NCI-H2081 treated with DMSO at 0.1 percent for 48 hours (cell line): ENCODE measurements at places on chromosomes 2 and 18.

- no peak for DNase-seq
Measured at GRCh38 chr2:208618220-208618619, 211.6 kb downstream of the PTH2R start.

DNA sequence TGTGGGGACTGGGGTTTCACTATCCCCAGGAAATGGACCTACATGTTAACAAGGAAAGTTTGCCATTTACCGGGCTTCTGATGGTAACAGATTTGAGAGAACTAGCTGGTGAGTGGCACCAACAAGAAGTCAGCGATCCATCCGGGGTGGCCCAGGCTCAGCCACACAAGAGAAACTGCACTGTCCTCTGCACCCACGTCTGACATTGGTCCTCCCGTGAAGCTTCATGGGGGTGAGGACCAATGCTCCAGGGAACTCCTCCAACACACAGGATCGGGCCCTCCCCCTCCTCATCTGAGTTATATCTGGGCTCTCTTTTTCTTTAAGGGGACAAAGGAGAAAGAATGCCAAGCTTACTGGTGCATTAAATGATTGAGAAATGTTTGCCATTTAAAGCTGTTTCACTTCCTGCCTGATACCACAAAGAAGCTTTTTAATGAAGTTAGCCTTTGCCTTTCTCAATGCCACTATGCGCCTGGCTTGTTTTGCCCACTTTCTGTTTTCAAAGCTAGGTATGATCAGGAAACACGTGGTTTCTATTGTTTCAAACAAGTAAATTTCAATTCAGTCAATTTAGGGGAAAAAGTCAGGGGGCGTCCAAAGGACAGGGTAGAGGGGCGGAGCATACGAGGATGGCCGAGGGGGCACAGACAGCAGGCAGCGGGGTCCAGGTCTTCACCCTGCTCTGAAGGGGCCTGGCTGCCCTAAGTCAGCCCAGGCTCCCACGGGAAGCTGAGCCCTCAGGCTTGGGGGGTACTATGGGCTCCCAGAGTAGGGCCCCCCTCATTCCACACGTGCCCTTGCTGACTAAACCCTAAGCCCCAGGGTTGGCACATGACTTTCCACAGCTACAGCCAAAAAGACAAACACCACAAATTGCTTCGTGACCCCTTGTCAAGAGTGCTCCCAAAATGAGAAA, 204.0 kb upstream of the ID2 start:
- DNase-seq = no peak

GRCh38 chr2:33488178-33488690, 11.8 kb downstream of the RASGRP3 start:
- DNase-seq = no peak

DNA sequence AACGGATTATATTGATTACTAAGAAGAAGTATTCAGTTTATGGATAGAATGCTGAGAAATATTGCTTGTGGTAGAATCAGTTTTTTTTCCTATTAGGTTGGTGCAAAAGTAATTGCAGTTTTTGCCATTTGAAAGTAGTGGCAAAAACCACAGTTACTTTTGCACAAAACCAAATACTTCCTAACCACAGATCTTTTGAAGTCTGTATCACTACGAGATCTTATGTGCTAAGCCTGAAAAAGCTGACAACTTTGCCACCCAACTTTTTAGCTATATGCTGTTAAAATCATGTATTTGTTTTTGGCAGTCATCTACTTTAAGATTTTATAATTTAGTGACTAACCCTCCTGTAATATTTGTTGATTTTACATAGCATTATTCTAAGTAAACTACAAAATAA, 24.6 kb downstream of the DNAJC10 start:
- DNase-seq = no peak

GRCh38 chr2:158034198-158034866, 67.3 kb upstream of the UPP2 start:
- peak; percentile 3 for DNase-seq

DNA sequence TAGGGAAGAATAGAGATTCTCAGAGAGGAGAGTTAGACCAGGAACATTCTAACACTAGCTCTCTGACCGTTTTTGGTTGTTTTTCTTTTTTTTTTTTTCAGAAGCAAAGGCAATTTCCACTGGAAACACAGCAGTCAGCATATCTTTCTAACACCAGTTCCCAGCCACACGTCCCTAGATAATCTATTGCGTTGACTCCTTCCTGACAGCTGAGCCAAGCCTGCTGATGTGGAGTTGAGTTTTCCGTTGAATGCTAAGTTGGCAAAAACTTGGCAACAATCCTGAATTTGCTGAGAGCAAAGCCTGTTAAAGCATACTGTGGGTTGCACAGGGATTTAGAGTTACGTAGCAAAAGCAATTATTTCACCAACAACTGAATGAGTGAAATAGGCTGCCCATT, 19.3 kb downstream of the GAD1 start:
- no peak for DNase-seq

- no peak for DNase-seq
Measured at GRCh38 chr2:240960971-240961876, 37.2 kb upstream of the SNED1 start.

- DNase-seq = no peak
Measured at GRCh38 chr2:220673151-220673874, 898.8 kb downstream of the EPHA4 start.

DNA sequence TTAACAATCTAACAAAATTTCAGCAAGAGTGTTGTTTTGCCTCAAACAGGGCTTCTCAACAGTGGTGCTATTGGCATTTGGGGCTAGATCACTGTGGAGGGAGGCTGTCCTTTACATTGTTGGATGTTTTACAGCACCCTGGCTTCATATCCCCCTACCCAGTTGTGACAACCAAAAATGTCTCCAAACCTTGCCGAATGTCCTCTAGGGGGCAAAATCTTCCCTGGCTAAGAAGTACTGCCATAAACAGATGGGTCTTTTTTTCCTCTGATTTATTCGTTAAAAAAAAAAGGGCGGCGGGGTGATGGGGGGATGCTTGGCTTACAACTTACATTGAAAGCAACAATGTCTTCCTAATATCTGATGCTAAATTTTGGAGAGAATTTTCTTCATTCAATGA, 207.6 kb upstream of the CCDC150 start:
- no peak for DNase-seq

DNA sequence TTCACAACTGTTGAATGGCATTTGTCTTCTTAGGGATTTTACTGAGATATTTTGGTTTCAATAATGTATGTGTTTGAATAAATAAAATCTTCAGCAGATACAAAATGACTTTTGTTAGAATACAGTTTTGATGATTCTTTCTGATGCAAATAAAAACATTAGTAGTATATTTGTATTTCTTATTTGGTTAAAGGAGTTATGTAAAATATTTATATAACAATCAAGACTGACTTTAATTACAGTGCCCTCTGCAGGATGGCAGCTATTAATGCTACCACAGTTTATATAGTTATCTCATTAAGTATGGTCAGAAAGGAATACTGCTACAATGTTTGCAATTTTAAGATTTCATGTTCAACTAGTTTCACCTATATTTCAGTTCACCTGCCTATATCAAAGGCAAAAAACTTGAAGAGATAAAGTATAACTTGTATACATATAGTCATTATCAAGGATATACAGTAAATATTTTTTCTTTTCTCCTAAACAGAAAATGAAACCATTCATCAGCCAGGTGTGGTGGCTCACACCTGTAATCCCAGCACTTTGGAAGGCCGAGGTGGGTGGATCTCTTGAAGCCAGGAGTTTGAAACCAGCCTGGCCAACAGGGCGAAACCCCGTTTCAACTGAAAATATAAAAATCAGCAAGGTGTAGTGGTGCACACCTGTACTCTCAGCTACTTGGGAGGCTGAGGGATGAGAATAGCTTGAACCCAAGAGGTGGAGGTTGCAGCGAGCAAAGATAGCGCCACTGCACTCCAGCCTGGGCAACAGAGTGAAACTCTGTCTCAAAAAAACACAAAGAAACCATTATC, 19.8 kb downstream of the ARL5A start:
- DNase-seq = no peak

GRCh38 chr18:22088029-22088428, 81.4 kb upstream of the GATA6 start:
- no peak for DNase-seq

- DNase-seq = no peak
Measured at GRCh38 chr18:58180172-58180571, 136.1 kb downstream of the NEDD4L start.

GRCh38 chr2:132496555-132496954, 80.0 kb downstream of the GPR39 start:
- no peak for DNase-seq

- no peak for DNase-seq
Measured at GRCh38 chr2:107062173-107062572, 176.2 kb upstream of the ST6GAL2 start.

DNA sequence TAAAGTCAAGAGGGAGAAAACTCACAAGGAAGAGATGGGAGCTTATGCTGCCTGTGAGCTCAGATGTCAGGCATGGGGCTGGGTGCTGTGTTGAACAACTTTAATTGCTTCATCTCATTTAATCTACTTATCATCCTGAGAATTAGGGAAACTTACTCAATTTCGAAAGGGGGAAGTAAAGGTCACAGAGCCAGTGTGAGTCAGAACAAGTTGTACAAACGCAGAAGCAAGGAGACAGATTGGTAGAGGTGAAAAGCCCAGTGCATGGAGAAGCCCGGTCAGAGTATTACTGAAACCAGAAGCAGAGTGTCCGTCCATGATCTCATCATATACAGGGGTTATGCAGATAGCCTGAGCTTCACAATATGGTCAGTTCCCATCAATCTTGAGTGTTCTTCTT, 281.1 kb upstream of the POU3F3 start:
- no peak for DNase-seq

GRCh38 chr2:8549273-8549922, 132.5 kb upstream of the ID2 start:
- no peak for DNase-seq

GRCh38 chr18:44556296-44556695, 124.4 kb upstream of the SETBP1 start:
- no peak for DNase-seq

DNA sequence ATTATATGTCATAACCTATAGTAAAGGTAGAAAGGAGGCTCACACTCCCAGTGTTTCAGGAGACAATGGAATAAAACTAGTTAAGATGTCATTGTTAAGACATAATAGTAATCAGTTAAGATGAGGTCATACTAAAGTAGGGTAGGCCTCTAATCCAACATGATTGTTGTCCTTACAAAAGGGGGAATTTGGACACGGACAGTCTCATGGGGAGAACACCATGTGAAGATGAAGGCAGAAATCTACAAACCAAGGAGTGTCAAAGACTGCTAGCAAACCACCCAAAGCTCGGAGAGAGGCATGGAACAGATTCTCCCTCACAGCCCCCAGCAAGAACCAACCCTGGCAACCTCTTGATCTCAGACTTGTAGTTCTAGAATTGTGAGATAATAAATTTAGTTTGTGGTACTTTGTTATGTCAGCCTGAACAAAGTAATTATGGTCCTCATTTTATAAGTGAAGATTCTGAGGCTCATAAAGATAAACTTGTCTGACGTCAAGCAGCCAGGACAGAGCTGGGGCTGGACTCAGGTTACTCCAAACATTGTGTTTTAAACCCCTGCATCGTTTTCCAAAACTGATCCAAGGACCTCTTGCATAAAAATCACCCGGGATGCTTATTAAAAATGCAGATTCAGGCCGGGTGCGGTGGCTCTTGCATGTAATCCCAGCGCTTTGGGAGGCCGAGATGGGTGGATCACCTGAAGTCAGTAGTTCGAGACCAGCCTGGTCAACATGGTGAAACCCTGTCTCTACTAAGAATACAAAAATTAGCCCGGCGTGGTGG, 47.8 kb downstream of the CCDC195 start:
- DNase-seq = no peak

DNA sequence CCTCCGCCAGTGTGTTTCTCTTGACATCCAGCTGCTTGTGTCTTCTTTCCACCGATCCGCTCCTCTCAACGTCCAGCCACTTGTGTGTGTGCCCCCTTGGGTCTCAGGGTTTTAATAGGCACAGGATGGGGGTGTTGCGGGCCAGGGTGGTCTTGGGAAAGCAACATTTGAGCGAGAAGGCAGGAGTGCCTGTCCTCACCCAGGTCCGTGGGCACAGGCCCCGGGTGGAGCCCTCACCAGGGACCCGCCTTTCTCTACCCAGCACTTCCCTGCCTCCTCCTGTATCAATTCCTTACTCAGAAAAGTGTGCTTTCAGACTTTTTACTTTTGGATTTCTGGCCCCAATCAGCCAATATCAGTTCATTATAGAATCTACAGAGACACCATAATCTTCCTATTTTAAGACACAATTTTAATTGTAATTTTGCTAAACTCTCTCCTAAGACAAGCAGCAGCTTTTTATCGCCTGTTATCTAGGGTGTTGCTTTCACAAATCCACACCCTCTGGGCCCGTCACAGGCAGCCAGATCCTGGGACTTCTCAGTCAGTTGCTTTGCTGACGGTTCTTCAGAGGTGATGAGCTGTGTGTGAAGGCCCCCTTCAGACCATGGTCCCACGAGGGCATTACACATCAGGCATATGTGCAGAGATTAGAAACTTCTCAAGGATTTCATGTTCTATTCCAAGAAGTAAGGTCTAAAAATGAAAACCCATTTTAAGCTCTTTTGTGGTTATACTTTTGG, 96.0 kb upstream of the FHL2 start:
- no peak for DNase-seq

DNA sequence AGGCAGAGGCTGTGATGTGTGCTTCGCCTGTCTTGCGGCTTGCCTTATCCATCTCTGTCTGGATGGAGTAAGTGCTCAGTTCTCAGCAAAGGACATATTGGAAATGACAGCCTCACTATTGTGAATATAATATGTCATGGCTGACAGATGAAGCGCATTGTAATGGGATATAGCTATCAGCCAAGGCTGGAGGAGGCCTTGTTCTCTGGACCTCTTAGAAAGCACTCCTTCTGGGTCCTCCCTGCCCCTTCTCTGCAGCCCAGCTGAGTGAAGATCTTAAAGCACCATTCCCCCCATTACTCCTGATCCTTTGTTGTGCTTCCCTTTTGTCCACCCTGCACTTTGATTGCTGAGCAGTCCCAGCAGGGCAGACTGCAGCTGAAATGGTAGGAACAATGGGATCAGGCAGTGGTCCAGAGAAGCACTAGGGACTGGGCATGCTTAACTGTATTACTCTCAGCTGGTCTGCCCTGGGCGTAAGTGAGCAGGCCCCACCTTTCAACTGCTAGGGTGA, 265.3 kb downstream of the SETBP1 start:
- peak; percentile 88 for DNase-seq

- DNase-seq = no peak
Measured at GRCh38 chr18:36127836-36128529, 1.2 kb downstream of the SLC39A6 start.

DNA sequence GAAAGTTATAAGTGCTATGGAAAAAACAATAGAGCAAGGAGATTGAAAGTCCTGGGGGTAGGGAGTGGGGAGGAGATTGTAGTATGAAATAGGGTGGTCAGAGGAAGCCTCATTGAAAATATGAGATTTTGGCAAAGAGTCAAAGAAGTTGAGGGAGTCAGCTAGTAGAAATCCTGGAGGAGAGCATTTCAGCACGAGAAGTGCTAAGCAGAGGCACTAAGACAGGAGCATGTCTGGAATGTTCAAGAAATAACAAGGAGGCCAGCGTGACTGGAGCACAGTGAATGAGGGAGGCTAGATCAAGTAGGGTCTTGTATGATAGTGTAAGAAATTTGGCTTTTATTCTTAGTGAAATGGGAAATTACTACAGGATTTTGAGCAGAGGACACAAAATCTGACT, 2.1 kb upstream of the TSPYL6 start:
- DNase-seq = no peak

GRCh38 chr18:79697976-79698375, 18.4 kb downstream of the CTDP1 start:
- DNase-seq = no peak

GRCh38 chr18:55665506-55665905, 77.5 kb upstream of the TCF4 start:
- no peak for DNase-seq
